ENCODE measurements at places on chromosomes 7 and 10.

DNA sequence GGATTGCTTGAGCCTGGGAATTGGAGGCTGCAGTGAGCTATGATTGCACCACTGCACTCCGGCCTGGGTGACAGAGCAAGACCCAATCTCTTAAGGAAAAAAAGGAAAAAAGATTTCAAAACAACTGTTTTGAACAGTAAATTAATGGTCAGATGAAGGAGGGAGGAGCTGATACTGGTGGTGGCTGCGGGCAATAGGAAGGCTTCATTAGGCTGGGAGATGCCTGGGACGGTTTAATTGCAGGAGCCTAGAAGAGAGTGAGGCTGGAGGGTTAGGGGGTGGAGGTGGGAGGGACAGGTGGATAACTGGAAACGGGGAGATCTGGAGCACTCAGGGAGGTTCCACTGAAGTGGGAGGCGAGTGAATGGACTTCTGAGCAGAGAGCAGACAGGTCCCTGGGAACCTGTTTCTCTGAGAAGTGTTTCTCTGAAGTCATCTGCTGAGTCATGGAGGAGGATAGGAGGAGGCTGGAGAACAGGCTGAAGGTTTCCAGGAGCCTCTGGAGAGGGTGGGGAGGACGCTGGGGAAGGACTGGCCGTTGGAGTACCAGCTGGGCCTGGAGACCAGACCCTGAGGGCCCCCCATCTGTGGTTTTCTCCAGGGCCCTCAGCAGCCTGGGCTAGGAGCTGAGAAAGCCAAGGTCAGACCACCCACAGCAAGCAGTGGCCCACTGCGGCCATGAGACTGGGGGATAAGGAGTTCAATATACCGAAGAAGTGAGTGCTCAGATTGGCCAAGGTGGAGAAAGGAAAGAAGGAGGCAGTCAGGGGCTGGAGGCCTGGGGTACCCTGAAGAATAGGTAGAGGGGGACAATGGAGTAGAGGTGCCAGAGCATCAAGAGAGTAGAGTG, 14.4 kb upstream of the YWHAG start:
- peak; percentile 80 for DNase-seq

DNA sequence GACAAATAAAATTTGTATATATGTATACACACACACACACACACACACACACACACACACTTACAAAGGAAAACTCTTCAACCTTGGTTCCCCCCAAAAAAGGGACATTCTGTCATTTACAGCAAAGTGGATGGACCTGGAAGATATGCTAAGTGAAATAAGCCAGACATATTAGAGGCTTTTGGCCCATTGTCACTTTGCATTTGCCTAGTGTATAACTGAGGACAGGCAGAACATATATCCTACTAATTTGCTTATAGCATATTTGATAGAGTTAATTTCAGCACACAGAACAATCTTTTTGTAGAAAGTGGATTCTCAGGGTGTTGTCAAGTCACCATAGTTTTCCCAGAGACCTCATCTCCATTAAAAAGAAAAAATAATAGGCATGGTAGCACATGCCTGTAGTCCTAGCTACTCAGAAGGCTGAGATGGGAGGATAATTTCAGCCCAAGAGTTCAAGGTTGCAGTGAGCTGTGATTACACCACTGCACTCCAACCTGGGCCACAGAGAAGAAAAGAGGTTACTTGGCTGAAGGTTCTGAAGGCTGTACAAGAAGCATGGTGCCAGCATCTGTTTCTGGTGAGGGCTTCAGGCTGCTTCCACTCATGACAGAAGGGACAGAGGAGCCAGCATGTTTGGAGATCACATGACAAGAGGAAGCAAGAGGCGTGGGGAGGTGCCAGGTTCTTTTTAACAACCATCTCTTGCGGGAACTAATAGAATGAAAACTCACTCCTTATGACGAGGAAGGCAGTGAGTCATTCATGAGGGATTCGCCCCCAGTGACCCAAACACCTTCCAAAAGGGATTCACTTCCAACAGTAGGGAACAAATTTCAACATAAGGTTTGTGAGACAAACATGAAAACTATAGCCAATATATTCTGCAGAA, 135.6 kb downstream of the TMEM168 start:
- peak; percentile 73 for DNase-seq

DNA sequence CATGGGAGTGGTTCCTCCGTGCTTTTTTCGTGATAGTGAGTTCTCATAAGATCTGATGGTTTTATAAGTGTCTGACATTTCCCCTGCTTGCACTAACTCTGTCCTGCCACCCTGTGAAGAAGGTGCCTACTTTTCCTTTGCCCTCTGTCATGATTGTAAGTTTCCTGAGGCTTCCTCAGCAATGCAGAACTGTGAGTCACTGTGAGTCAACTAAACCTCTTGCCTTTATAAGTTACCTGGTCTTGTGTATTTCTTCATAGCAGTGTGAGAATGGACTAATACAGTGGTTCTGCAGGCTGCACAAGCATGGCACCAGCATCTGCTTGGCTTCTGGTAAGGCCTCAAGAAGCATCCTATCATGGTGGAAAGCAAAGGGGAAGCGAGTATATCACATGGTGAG, 1144.6 kb downstream of the SORCS3 start:
- DNase-seq, result no peak

DNA sequence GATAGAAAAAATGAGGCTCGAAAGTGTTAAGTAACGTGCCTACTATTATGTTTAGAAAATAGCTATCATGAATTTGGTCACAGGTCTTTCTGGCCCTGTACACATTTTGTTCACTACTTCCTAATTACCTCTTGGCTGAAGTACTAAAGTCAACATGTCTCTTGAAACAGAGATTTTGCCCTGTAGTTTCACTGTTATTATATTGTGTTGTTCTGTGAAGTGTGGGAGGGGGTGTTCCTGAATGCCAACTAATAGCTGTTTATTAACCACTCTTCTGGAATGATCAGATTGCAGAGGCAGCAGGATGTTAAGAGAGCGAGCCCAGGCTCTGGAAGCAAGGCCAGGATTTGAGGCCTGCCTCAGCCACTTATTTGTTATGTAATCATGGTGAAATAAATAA, 72.1 kb downstream of the RNF133 start:
- DNase-seq, result no peak

DNA sequence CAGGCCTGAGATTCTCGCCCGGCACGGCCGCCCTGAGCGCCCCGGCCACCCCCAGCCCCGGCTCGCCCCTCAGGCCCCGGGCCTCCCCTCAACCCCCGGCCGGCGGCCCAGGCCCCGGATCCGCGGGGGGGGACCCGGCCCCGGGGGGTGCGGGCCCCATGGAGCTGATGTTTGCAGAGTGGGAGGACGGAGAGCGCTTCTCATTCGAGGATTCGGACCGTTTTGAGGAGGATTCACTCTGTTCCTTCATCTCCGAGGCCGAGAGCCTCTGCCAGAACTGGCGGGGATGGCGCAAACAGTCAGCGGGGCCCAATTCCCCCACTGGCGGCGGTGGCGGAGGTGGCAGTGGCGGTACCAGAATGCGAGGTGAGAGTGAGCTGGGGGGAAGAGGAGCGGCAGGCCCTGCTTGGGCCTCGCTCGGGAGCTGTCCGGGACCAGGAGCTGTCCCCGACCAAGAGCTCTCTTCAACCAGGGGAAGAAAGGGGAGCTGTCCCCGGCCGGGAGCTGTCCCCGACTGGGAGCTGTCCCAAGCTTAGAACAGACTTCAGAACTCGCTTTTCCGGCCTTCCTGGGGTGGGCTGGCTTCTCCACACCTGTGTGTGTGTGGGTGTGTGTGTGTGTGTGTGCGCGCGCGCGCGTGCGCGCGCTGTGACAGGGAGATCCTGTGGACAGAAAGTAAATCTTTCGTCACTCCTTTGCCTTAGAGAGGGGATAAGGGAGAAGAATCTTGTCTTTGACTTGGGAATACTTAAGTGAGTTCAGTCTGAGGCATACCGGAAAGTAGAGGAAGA, 510 bp downstream of the ZSWIM8 start:
- DNase-seq, result no peak

DNA sequence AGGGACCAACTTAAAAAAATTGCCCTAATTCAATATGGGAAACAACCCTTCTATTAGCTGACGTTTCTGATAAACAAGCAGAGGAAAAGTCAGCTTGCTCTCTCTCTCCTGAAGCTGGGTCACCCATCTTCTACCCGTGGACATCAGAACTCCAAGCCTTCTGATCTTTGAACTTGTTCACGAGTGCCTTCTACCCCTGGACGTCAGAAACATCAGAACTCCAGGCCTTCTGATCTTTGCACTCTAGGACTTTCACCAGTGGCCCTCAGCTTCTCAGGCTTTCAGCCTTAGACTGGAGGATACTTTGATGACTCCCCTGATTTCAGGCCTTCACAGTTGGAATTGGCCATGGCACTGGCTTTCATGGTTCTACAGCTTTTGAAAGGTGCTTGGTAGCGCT, 41.8 kb downstream of the AKR1C8 start:
- DNase-seq, result no peak

DNA sequence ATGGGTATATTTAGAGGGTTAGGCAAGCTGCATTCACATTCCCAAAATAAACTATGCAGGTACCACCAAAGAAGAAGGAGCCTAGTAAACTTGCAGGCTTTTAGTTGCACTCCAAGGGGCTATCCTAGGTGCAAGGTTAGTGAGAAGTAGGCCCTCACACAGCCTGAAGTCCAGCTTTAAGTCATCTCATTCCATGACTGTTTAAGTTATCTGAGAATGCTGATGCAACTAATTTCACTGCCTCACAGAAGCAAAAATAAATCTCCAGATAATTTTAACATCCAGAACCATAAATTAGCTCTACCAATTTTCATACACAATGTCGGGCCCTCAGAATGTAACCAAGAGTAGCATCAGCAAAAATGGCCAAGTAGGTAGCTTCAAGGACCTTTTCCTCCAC, 34.3 kb upstream of the HHEX start:
- DNase-seq, result no peak

GRCh38 chr10:72658696-72659400, 33.0 kb upstream of the MICU1 start:
- DNase-seq, result no peak

DNA sequence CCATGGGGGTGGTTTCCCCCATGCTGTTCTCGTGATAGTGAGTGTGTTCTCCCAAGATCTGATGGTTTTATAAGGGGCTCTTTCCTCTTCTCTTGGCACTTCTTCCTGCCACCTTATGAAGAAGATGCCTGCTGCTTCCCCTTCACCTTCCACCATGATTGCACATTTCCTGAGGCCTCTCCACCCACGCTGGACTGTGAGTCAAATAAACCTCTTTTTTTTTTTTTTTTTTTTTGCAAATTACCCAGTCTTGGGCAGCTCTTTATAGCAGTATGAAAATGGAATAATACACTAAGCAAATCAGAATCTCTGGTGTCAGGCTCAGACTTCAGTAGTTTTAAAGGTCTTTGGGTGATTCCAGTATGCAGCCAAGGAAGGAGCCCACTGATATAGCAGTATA, 28.2 kb downstream of the TAS2R41 start:
- DNase-seq, result no peak

GRCh38 chr7:77935652-77936348, 137.2 kb downstream of the PHTF2 start:
- DNase-seq, result no peak

- no peak for DNase-seq
These were observed 451.9 kb downstream of the DPP6 start for GRCh38 chr7:154503962-154504550.

GRCh38 chr10:86708068-86708782, 39.9 kb downstream of the LDB3 start:
- DNase-seq, result no peak

DNA sequence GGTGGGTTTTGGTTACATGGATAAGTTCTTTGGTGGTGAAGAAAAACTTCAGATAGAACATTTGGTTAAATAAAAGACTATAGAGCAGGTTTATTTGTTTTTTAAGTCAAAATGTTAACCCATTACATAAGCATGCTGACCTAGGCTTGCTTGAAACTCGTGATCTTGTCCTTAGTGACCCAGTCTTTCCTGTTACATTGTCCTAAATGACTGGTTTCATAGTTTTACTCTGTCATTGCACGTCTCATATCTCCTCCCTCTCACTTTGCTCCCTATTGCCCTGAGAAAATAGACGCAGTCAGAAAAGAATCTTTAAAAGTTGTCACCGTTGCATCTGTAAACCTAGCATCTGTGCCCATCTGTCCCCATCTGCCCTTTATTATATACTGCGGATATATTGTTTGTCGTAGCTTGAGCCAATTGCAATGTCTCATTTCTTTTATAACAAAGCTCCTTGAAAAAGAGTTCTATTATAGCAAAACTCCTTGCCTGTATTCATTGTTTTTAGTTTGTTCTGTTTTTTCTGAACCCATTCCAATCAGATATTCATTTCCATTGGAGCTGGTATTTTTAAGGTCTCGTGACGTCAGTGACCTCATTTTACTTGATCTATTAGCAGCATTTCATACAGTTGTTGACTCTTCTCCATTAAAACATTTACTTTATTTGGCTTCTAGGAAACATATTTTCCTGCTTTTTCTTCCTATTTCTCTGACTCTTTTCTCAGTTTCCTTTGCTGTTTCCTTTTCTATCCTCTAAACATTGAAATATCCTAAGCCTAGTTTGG, 57.3 kb downstream of the HELLS start:
- DNase-seq, result no peak

DNA sequence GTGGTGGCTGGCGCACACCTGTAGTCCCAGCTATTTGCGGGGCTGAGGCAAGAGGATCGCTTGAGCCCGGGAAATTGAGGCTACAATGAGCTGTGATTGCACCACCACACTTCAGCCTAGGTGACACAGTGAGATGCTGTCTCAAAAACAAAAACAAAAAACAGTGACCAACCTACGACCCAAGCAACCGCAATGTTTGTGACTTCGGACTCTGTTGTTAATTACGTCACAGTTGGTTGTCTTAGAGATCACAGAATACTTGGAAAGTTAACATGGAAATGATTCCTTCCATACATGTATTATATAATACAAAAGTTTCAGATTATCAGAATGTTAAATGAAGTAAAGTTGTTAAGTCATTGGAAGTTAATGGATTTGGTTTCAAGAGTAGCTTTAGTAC, 106.2 kb downstream of the REEP3 start:
- DNase-seq, result no peak

DNA sequence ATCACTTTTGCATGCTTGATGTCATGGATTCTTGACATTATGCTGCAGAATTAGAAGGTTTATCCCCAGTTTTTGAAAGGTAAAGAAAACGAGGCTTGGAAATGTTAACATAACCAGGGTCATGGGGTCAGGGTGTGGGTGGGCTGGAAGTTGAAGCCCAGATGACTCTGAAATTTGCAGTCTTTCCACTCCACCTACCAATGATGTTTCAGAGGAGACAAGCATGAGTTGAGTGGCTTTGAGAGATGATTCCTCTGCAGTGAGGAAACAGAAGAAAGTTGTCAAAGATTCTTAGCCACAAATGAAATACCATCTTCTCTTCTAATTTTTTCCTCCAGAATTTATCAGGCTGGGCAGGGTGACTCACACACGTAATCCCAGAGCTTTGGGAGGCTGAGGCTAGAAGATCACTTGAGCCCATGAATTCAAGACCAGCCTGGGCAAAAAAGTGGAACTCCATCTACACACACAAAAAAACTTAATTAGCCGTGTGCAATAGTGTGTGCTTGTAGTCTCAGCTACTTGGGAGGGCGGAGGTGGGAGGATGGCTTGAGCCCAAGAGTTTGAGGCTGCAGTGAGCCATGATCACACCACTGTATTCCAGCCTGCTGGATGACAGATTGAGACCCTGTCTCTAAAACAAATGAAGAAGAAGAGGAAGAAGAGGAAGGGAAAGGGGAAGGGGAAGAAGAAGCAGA, 239.1 kb upstream of the AUTS2 start:
- peak; percentile 16 for DNase-seq

- no peak for DNase-seq
These were observed 115.3 kb downstream of the PTPN20 start for GRCh38 chr10:47026301-47027107.

- no peak for DNase-seq
These were observed 809 bp downstream of the HOXA9 start for GRCh38 chr7:27164367-27165088.

GRCh38 chr7:117873310-117874190, at the start of gene CTTNBP2:
Gene CTTNBP2 (minus strand): TSS chr7:117873441. CDS start chr7:117873415, 26 bp downstream.
- DNase-seq, result peak; percentile 27
